ENCODE measurements at places on chromosomes 5 and 9.

DNA sequence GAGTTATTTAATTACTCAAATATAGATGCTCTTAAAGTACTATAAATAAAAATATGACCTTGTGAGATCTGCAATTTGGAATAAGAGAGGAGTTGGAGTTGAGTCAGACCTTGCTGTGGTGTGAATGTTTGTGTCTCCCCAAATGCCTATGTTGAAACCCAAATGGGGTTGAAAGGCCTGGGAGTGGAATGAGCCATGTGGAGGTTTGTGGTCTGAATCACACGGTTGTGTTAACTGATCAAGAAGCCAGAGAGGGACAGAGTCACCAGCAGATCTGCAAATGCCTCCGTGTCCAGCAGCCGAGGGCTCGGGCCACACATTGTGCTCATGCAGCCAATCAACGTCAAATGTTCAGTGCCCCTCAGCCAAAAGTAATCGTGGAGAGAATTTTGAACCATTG is 404.4 kb downstream of the ICE1 start:
- no peak for DNase-seq

GRCh38 chr9:105437704-105438103 is 10.1 kb upstream of the FSD1L start:
- DNase-seq, result no peak

GRCh38 chr9:95065224-95065623 is 252.3 kb downstream of the FANCC start:
- DNase-seq, result no peak

DNA sequence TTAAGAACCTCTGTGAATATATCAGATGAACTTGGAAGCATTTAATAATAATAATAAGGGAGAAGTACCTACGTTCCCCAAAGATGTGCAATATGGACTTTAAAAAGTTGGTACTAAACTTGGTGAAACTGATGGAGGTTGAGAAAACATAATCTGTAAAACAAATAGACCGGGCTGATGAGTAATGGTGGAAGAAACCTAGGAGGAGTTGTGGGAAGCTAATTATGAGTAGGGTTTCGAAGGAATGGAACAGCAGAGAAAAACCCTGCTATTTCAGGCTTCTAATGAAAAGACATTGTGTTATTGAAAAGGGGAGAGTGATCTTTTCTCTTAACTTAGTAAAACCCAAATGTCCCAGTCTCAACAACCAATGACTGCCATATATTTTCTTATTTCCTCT is 229.3 kb downstream of the PCSK1 start:
- DNase-seq, result no peak

Measured in renal cortex interstitium (tissue), 15 donors.